ENCODE measurements at places on chromosomes 5 and 9.

DNA sequence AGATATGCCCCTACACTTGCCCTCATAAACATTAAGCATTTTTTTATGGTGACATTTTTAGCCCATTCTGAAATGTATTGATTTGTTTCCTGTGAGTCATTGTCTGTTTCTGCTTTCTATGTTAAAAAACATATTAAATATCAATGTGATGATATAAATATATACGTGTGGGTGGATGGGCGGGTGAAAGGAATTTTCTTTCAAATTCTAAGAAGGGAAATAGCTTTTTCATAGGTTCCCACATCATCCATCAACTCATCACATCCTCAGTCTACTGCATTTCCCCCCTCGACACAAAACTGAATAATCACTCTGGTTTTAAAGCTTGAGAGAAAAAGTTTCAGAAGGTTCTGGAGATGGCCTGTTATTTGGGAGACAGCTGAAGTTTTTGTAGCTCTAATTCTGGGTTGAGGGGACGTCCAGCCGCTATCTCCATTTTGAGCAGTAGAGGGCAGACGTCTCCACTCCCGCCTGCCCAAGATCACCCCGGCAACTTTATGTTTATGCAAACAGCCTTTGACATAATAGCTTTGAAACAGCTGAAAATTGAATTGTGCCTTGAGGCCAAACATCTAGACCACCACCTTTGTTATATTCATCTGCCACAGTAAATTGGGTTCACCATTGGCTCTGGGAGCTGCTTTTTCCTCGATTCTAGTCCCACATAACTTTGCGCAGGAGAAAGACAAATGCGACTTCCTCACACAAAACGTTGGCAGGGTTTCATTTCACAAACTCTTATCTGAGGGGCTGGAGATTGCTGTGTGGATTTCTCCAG lies 216.2 kb upstream of the CLINT1 start:
- peak; percentile 68 for DNase-seq

DNA sequence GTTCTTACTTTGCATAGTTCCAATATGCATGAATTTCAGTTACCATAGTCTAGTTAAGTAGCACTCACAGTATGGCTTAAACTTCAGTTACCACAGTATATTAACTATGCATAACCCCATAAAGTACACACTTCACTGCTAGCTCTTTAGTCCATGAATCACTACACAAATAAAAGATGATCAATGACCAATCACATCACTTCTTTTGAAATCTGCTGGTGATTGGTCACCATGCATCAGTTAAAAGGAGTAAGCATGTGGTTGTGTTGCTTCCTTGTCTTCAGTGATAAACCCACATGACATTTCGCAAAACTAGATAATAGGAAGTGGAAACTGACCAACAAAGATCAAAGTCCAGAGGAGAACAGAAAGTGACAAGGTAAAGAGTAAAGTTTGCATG lies 79.0 kb downstream of the TAF11L14 start:
- no peak for DNase-seq

DNA sequence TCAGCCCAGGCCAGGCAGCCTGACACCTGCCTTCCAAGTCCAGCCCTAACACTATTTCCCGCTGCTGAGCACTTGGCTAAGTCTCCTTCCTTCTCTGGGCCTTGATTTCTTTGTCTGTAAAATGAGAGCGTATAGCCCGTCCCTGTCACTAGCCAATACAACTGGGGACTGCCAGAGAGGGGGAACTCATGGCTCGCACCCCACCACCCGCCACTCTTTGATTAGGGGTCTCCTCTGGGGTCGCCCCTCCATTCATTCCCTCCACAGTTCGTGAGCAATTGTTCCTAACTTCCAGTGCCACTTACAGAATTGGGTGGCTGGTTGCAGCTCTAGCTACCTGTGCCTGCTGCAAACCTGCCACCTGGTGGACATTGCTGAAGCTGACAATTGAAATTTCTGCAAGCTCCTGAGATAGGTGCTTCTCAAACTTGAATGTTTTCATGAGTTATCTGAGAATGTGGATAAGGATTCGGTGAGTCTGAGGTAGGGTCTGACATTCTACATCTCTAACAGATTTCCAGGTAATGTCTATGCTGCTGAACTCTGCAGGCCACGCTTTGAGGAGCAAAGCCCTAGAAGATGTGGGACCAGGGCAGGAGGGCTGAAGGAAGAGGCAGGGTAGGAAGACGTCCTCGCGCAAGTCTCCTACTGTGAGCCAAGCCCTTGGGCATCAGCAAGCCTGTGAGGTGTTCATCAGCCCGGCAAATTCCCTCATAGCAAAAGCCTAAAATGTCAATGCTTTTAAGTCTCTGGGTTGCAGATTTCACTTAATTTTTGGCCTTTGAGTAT lies 13.3 kb upstream of the RECK start:
- DNase-seq = peak; percentile 75

DNA sequence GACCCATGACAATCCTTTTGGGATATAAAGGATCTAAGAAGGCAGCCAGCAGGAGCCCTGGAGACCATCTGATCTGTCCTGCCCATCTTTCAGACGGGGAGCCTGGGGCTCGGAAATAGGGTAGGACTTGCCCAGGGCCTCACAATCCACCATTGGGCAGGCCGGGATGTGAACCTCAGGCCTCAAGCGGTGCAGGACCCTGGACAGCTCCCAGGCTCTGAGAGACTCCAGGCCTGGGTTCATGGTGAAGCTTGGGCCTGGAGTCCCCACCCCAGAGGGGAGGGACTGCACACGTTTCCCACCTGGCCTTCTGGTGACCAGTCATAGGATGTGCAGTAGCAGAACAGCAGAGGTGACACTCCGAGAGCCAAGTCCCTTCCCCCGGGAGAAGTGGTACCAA lies 36.6 kb upstream of the RAPGEF1 start:
- DNase-seq = no peak

- no peak for DNase-seq
Observed at GRCh38 chr5:1729641-1730486, 69.8 kb downstream of the MRPL36 start.

- no peak for DNase-seq
Observed at GRCh38 chr9:135498381-135499126, 1.9 kb upstream of the MRPS2 start.

- no peak for DNase-seq
Observed at GRCh38 chr5:142837081-142837725, 67.0 kb downstream of the ARHGAP26 start.

GRCh38 chr9:18184401-18184800 lies 289.6 kb upstream of the ADAMTSL1 start:
- DNase-seq = no peak

- no peak for DNase-seq
Observed at GRCh38 chr5:58898538-58898937, 315.7 kb downstream of the RAB3C start.

DNA sequence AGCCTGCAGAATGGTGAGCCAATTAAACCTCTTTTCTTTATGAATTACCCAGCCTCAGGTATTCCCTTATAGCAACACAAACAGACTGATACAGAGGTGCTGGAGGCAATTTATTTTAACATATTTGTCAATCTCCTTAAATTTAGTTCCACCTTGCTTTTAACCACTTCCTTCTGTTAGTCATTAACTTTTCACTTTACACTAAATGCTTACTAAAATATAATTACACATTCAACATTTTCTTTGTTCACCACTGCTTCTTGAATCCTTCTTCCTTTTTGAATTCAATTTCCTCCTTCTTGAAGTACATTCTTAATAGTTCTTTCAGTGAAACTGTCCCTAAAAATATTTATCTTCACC lies 39.4 kb downstream of the LYRM7 start:
- no peak for DNase-seq

DNA sequence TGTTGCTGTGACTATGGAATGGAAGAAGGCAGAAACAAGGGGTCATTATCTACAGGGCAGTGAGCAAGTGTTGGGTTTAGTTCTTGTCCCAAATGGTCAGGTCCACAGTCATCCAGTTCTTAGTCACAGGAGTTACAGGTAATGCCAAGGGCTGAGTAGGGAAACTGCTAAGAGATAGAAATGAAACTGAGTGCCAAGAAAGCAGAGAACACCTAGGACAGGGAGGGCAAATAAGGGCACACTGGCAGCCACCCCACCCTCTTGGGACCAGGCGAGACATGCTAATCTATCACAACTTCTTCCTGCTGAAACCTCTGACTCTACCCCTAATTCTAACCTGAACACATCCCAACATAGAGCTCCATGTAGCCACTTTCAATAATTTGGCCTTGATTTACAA lies 103.2 kb downstream of the KLF4 start:
- no peak for DNase-seq

DNA sequence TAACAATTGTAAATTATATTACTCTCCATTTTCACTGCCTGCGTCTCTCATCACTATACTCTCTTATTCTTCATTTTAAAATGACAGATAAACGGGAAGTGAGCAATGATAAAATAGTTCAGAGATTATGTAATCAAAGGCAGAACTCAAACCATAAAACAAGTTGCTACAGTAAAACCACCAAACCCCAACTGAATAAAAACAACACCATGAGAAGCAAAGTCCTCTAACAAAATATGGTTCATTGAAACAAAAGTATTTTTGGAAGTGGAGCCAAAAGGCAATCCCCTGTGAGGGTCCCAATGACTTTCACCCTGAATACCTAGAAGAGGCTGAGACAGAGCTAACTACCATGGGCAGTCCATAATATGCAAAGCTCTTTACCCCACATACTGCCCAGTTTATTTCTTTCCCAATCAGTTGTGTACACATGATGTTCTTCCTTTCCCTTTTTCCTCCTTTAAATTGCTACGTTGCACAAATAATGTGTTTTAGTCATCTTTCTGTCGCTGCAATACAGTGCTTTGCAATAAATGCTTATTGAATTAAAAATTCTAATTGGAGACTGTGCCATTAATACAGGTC lies 64.0 kb upstream of the PTGER4 start:
- DNase-seq = no peak

- DNase-seq = no peak
Observed at GRCh38 chr5:97097326-97098230, 44.8 kb downstream of the LIX1 start.

DNA sequence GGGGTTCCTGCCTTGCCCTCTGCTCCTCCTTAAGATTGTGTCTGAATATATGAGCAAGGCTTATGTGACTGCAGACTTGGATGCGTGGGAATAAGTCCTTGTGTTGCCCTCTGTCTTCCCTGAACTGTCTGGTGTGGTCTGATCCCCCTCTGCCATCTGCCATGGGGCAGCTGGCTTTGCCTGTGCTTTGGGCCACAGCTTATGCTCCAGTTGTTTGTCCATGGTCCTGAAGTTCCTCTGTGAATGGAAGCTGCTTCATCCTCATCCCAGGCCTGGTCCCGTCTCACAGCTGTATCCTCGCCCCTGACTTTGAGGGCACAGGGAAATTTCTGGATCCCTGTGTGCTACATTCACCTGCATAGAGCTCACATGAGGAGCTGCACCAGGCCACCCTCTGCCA lies 14.7 kb downstream of the IL31RA start:
- DNase-seq = no peak

DNA sequence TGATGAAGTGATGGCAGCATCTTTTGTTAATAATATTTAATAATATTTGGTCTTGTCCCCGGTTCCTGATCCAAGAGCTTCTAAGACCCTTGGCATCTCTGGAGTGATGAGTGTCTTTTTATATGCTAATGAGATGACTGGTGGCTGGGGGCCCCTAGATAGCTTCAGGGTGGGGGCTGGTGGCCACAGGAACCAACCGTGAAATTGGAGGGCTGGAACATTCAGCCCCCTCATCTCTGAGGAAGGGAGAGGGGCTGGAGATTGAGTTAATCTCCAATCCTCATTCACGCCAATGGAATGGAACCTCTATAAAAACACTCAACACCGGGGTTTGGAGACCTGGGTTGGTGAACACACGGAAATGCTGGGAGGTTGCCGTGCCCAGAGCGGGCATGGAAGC lies 78.2 kb upstream of the RAPGEF1 start:
- no peak for DNase-seq

GRCh38 chr9:108377382-108377781 lies 478.4 kb downstream of the ACTL7B start:
- no peak for DNase-seq

GRCh38 chr9:14752271-14752670 lies 29.7 kb upstream of the CER1 start:
- DNase-seq = no peak

GRCh38 chr9:80352967-80353366 lies 781.2 kb downstream of the TLE4 start:
- DNase-seq = no peak

DNA sequence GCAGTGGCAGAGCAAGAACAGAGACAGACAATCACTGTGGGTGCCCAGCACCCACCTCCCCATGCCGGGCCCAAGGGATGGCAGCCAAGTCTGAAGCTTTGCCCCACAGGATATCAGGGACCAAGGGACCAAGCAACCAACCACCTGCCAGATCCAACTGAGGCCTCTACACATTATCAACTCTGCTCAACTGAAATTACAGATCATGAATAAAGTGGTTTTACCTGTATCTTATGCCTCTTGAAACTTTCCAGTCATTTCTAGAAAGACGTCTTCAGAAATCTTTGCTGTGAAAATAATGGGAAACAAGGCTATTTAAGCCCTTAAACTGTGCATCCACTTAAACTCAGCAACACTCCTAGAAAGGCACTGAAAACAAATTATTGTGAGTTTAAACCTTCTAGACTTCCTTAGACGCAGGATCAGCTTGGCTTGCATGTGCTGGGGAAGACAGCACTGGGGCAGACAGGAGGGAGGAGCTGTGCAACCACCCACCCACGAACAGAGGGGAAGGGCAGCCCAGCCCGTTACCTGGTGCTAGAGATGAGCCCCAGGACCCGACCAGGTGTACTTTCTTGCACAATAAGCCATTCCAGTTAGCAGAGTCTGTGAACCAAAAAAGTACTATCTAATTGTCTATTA lies 80.0 kb downstream of the SEMA4D start:
- DNase-seq = no peak

- DNase-seq = no peak
Observed at GRCh38 chr5:1782385-1783215, 17.0 kb downstream of the MRPL36 start.
